ENCODE measurements at places on chromosomes 6 and 20.

DNA sequence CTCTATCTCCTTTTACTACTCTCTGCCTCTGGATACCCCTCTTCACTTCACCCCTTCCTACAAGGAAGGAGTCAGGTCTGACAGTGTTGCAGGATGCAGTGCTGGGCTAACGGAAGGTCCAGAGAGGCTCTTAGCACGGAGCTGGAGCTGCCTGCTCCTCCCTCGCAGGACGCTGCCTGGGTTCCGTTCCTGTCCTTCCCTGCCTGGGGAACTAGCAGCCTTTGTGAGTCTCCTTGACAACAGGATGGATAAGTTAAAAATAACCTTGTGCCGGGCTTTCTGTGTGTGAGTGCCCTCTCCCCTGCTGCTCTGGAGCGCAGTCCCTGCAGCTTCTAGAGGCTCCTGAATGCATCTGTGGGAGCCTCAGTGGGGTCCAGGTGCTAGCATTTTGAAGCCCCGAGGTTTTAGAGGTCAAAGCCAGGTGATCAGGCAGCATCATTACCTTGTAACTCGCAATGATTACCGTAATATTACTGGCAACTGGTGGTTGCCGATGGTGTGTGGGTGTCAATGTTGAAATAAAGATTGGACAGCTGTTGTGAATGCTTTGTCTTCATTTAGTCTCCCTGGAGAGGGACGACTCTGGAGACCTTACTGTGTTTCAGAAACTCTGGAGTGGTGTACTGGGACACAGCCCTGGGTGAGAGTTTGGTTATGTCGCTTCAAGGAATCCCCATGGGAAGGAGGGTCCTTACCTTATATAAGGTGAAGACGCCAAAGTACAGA lies 44.4 kb downstream of the CDS2 start:
- DNase-seq = no peak

DNA sequence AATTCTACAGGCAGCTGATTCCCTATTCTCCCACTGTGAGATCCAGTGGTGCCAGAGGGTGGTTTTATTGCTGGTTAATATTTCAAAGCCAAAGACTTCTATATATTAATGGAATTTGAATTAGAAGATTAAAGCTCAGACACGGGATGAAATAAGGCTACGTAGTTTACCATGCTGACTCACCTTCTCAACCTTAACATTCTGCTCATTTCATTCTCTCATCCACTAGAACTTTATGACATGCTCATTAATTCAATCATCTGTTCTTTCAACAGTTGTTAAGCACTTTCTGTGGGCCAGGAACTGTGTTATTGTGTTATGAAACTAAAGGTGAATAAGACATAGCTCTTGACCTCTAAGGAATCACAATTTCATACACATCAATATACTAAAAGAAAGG lies 456.9 kb upstream of the MAP3K7 start:
- DNase-seq = no peak

- DNase-seq = no peak
Observed at GRCh38 chr6:121437851-121438651, 2.6 kb downstream of the GJA1 start.

DNA sequence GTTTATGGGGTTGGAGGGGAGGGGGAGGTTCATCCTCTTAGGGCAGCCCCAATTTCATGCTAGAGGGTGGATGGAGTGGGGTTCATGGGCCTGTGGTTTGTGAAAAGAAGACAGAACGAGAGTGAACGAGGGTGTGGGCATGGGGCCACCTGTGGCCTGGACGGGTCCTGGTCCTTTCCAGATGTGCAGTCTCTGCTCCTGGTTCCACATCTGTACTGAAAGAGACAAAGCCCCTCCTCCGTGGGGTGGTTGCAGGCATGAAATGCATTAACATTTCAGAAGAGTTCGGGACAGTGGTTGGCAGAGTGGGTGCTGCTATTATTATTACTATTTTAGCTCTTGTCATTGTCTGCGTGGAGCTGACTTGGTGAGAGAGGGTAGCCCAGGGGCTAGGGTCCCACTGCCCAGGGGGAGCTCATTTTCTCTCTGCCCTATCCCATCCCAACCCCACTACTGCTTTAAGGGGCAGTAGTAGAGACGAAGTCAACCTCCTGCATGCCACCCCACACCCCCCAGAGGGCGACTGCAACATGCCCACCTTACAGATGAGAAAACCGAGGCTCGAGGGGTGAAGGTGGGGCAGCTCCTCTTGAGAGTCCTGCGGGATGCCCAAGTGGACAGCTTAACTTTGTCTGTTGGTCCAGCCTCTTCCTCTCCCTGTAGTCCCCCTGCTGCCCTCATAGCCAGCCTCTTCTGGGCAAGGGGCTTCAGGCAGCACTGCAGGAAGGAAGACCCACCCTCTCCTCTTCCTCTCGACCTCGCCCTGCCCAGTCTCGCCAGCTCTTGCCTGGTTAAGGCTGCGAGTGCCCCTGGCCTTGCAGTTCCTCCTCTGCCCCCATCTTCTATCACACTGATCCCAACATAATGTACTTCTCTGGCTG lies 8.4 kb downstream of the BPIFB2 start:
- no peak for DNase-seq

GRCh38 chr6:32807020-32807580 lies 9.7 kb downstream of the HLA-DOB start:
- no peak for DNase-seq

- DNase-seq = no peak
Observed at GRCh38 chr20:42532831-42533230, 656.9 kb downstream of the PTPRT start.

DNA sequence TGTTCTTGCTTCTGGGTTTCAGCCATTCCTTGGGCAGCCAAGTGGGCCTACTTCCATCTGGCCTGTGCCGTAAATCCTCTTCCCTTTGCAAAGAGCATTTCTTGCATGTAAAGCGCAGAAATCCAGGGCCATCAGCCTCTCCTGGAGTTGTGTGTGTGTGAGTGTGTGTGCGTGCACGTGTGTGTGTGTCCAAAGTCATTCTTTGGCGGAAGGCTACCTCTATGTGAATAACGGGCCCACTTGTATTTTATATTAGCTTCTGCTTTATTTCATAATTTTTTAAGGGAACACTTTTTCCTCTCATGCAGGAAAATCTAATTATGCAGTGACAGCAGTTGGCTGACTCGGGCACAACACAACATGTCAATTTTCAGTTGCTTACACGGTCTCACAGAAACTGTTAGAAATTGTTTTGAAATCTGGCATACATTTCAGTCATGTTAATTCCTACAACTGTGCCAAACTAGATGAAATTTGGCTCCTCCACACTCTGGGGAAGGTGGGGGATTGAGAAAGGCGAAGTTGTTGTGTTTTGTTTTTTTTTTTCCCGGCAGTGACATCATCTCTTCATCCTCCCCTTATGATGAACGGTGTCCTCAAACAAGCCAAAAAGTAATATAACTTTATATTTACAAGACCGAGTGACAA lies 223.7 kb upstream of the TSHZ2 start:
- peak; percentile 37 for DNase-seq

Data from esophagus muscularis mucosa (tissue), 4 donors.